ENCODE measurements at places on chromosomes 1 and 21.

DNA sequence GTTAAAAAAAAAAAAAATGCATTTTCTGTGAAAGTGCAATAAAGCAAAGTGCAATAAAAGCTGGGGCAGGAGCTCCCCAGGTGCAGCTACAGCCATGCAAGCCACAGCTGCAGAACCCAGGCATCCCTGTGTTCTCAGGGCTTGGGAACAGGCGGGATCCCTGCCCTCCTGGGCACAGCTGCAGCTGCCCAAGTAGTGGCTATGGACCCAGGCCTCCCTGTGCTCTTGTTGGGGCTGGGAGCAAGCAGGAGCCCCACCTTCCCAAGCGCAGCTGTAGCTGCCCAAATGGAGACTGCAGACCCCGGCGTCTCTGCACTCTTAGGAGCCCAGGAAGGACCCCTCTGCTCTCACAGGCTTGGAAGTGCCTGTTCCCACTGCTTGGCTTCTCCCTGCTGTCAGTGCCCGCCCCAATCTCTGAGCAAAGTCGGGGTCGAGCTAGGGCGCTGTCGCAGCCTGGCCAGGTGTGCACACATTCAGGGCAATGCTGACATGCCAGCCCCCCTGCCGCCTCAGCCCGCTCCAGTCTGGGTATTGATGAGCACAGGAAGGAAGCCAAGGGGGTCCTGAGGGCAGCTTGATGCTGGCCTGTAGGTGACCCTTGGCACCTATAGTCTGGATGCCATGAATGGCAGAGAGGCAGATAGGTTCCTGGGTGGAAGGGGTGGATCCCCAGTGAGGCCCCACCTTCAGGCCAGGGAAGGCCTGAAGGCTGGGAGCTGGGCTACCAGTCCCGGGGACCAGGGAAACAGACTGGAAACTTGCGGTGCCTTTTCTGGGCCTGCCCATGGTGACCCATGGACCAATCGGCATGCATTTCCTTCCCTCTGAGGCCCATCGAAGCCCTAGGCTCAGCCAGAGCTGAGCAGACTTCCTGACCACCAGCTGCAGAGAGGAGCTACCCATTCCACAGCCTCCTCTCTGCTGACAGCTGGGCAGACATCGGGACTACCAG, 58.6 kb downstream of the RRAGC start:
- no peak for DNase-seq

DNA sequence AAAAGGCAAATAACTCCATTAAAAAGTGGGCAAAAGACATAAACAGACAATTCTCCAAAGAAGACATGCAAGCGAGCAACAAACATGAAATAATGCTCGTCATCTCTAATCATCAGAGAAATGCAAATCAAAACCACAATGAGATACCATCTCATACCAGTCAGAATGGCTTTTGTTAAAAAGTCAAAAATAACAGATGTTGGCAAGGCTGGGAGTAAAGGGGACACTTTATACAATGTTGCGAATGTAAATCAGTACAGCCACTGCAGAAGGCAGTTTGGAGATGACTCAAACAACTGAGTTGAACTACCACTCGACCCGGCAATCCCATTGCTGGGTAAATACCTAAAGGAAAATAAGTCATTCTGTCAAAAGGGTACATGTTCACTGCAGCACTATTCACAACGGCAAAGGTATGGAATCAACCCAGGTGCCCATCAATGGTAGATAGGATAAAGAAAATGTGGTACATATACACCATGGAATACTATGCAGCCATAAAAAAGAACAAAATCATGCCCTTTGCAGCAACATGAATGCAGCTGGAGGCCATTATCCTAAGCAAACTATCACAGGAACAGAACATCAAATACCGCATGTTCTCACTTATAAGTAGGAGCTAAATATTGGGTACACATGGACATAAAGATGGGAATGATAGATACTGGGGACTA, 25.9 kb downstream of the TSPAN2 start:
- DNase-seq, result peak; percentile 84

DNA sequence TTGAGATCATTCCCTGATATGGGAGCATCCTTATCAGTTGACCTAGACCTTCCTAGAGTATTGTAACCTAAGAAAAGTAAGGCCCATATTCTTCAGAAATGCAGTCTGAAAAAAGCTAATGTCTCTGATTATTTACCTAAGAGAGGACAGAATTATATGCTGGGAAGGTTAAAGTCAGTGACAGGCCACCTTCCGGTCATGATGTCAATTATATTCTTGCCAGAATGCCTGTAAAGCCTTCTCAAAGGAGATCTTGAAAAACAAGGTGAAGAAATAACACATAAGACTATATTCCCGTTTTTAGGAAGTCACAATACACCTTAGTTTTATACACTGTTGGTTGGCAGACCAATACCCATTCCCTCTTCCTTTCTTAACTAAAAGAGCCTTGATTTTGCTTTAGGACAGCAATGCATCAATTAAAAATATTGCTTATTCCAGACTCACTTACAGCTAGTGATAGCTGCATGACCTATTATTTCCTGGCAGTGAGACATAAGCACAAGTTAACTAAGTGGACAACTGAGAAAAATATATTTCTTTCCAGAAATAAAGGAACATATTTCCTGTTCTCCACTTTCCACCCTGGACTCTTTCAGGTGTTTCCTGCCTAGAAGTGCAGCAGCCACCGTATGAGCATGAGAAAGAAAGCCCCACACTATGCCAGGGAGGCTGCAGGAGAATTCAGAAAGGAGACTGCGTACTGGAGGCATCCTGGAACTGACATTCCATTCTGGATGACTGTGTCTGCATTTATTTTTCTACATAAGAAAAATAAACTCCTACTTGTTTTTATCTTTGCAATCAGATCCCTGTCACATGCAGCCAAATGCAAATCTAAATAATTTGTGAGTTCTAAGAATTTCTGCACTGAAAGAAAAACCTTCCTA, 332.9 kb upstream of the PTBP2 start:
- DNase-seq, result no peak

DNA sequence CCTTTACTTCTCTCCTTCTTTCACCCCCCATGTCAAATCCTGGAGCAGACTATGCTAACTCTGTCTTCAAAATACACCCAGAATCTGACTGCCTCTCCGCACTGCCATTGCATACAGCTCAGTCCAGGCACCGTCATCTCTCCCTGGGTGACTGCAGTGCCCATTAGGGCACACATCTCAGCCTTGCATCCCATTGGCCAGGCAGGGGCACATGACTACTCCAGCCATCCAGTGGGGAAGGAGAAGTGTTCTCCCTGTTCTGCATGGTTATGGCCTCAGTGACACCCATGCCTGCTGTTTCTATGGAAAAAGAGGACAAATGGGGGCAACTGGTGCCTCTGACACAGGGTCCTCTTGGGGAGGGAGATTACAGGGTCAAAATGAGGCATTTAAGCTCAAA, 270.5 kb downstream of the MATN1 start:
- no peak for DNase-seq

GRCh38 chr21:42112857-42113256, 41.7 kb downstream of the UMODL1 start:
- DNase-seq, result no peak

GRCh38 chr1:241896670-241896962, 48.6 kb downstream of the EXO1 start:
- DNase-seq, result no peak

DNA sequence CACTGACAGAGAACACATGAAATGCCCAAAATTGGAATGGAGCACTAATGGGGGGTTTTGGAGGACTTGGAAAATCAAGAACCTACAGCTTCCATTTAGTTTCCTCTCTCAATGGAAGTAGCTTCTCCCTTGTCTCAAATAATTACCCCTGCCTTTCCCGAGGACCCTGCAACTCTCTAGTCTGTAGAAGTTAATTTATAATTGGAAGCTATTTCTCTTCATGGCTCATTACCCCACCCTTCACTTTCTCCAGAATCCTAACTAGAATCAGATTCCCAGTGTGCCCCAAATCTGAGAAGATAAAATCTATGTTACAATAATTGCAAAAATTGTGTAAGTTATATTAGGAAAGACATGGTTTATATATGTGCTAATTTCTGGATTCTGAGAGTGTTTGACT, 181.5 kb upstream of the ATP1B1 start:
- DNase-seq, result no peak

DNA sequence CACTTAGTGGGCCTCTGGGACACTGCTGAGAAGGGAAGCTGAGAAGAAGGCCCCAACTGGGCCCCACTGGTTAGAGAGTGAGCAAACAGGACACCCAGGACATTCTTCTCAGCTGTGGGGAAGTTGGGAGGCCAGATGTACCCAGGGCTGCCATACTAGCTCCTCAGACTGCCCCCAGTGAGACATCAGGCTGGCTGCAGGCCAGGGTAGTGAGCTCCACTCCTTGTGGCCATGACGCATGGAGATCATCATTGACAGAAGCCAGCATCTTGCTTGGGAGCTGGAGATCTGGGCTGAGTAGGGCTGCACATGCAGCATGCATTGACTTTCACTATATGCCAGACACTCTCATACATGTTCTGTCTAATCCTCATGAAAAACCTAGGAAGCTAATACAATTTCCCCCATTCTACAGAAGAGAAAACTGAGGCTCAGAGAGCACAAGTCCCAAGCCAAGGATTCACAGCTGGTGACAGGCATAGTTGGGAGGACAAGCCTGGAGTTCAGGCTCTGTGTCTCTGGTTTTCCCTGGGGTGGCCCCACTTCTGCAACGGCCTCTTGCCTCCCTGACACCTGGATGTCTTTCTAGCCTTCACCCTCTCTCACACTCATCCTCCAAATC, 24.1 kb upstream of the MYCL start:
- DNase-seq, result no peak

- DNase-seq, result no peak
These were observed 238.2 kb downstream of the NRIP1 start for GRCh38 chr21:14826630-14827029.

GRCh38 chr1:196544617-196545016, 63.6 kb downstream of the KCNT2 start:
- DNase-seq, result no peak

DNA sequence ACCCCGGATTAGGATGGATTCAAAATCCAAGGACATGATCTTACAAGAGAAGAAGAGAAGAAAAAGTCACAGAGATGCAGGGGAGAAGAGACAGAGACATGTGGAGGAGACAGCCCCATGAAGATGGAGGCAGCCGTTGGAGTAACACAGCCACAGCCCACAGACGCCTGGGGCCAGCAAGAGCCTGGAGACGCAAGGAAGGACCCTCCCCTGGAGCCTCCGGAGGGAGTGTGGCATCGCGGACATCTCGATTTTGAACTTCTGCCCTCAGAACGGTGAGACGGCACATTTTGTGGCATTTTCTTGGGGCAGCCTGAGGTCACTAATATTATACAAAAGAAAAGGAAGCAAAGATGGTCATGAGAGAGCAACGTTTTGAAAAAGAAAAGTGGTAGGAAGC, 28.8 kb downstream of the ABCG1 start:
- DNase-seq, result no peak

DNA sequence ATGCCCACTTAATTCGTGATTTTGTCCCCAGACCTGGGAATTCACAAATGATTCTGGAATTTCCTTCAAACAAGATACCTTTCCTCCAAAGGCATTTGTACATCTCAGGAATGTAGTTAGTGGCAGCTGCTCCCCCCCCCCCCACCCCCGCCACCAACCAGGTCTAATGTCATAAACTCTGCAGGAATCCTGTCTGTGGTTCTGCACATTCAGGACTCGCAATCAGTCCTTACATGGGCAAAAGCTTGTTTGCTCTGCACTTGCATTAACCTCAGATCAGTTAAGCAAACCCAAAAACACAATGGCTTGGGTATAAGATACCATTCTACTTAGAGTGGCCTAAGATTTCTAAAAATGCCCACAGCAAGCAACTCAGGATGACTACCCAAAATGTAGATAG, 143.8 kb downstream of the TGFB2 start:
- no peak for DNase-seq

- no peak for DNase-seq
These were observed 19.5 kb upstream of the ETV3 start for GRCh38 chr1:157157501-157158190.
